Caki2 (cell line): ENCODE measurements at places on chromosomes 6 and 20.
A peak's percentile ranks its signal among the peaks of the same experiment; 100 is the strongest.

- DNase-seq, result no peak
These were observed 32.8 kb downstream of the TSPYL4 start for GRCh38 chr6:116221067-116221466.

DNA sequence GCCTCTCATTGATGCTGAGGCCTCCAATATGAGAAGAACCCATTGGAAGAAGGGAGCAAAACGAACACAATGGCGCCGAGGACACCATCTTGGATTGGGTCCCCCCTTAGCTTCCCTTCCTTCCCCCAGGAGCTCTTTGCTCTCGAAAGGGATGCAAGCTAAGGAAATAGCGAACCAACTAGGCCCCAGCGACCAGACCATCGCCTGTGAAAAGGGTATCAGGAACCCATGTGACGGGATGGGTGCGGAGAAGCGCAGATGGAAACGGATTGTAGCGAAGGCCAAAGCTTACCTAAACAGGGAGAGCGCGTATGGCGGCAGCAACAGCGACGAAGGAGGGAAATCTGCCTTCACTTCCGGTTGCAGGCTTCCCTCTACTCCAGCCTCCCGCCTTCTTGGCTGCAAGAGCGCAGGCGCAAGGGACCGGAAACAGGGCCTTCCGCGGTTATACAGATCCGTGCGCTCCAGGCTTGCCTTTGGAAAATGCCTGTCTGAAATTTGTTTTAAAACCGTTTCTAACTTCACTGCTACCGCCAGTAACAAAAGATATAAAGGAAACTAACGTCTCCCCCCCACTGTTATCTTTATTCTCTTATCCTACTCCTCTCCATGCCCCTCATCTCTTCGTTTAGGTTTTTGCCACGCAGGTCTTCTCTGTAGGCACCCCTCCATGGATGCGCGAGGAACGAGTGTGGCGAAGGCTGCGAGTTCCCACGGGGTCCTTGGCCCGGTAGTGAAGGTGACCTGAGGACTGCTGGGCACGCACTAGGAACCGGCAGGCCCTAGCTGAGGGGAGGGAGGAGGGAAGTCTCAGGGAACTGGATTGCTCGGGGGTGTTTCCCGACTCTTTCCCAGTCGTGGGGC is at the start of gene DDX39B:
Gene DDX39B, minus strand, starts transcription at position 346 of the 864 bp plus-strand sequence. CDS start 1,471 bp downstream, outside the sequence.
- peak; percentile 95 for DNase-seq

GRCh38 chr6:57242505-57242904 is 20.4 kb upstream of the RAB23 start:
- peak; percentile 52 for DNase-seq

- DNase-seq, result peak; percentile 10
These were observed 84.6 kb downstream of the DCDC2 start for GRCh38 chr6:24273096-24273870.

DNA sequence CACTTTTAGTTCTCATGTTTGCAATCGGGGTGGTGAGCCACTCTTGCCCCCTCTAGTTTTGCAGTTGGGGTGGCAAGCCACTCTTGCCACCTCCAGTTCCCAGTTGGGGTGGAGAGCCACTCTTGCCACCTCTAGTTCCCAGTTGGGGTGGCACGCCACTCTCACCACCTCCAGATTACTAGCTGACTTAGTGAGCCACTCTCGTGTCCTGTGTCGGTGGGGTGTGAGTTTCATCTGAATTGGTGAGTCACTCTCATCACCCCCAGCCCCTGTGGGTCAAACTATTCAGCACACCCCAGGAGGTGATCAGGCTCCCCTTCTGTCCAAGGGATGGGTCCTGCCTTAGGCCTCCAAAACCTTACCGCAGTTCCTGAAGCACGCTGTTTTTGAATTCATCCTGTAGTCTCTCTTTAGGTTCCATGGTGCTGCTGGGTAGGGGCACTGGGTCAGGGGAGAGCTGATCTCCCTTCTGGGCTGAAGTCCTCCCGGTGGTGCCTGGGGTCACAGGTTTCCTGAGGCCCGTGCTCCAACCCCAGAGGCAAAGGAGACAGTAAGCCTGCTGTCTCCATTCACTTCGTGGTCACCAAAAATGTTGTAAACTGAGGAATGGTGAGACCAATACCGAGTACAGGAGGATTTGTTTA is 224.2 kb upstream of the SYNCRIP start:
- DNase-seq, result no peak

DNA sequence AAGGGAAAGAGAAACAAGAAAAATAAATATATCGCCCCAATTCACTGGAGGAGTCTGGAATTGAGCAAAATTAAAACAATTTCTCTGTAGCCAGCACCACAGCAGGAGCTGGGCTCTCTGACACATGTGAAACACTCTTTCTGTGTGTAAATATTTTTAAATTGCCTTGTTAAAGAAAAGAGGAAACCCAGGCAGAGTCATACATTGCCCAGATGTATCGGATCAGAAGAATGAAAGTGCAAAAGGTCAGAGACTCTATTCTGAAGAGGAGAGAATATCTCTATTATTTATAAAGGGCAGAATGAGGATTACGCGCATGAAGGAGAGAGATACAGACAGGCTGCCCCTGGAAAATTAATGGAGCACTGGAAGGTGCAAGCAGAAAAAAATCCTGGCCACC is 127.0 kb upstream of the MAN1A1 start:
- no peak for DNase-seq

DNA sequence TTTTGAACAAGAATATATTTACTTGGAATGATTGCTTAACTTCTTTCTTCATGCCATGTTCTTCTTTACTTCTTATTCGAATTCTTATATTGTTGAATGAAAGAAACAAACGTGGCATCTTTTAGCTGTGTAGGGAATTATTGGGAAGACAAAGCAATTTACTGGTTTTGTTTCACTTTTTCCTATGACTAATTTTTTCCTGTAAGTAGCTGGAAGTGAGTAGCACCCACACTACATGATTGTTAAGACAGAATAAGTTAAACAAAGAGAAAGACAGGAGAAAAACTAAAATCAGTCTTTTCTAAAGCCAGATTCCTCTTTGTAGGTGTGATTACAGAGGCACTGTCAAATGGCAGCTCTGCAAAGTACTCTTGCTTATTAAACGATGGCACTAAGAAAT is 593.4 kb downstream of the EYS start:
- no peak for DNase-seq

GRCh38 chr20:51347831-51348230 is 194.7 kb downstream of the NFATC2 start:
- DNase-seq, result no peak

DNA sequence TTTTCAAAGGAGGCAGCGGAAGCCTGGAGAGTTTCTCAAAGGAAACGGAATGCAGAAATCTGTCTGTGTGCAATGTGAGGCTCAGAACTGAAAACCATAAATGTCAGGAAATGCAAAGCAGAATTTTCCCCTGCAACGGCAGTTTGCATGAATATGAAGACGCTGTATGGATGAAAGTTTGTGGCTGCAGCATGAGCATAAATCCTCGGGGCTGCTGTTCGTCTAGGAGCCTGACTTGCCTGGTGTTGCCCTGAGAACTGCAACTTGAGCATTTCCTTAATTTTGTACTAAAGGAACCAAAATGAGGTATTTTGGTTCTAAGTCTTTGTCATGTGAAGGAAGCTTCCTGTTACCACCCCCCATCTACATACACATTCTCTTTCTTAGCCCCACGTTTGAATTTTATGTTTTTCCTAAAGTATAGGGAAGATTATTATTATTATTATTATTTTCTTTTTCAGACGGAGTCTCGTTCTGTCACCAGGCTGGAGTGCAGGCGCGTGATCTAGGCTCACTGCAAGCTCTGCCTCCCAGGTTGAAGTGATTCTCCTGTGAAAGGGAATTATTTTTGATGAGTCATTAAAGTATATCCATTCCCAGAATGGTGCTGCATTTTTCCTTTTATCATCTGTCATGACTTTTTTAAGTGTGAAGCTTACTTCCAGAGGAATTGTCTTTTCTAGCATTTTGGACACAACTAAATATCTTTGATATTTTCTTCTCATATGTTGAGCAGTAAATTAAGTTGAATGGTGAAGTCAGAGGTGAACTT is 33.1 kb downstream of the MTHFD1L start:
- DNase-seq, result no peak

DNA sequence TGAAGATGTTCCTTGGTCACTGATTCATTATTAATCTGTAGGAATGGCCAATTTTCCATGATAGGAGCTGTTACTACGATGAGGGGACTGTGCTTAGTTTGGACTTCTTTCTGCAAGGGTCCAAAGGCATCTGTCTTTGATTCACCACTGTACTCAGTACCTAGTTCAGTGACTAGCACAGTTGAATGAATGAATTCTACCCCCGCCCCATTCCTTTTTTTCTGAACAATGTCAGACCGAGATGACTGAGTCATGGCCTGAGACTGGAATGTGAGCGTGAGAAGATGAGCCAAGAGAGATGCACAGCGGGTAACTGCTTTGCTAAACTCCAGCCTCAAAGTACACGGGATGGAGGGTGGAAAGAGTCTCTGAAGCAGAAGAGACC is 419 bp upstream of the SNHG17 start:
- DNase-seq, result no peak

GRCh38 chr6:121428872-121429756 is 6.3 kb upstream of the GJA1 start:
- DNase-seq, result no peak

GRCh38 chr20:24402188-24402587 is 67.2 kb upstream of the SYNDIG1 start:
- DNase-seq, result no peak

GRCh38 chr6:24325978-24326377 is 31.9 kb downstream of the DCDC2 start:
- no peak for DNase-seq

DNA sequence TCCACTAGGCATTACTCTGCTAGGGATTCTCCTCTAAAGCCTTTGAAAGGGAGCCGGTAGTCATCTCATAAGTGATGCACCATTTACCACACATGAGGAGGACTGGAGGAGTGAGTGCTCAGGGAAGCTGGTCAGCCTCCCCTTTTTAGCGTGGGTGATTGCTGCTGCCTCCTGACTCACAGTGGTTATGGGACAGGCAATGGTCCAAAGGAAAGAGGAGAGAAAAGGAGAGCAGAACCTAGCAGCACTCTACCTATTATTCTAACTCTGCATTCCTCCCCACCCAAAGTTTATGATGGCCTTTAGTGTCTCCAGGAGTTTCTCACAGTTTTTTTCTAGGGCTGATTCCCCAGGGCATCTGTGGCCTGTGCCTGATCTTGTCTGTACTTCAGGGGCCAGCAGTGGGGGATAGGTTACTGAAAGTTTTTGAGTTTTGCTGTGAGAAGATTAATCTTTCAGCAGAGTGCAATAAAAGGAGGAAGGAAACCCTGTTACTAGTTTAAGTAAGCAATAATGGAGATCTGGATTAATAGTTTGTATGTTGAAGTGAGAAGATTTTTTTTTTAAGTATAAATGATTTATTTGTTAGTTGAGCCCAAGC is 36.4 kb upstream of the GCLC start:
- DNase-seq, result no peak

DNA sequence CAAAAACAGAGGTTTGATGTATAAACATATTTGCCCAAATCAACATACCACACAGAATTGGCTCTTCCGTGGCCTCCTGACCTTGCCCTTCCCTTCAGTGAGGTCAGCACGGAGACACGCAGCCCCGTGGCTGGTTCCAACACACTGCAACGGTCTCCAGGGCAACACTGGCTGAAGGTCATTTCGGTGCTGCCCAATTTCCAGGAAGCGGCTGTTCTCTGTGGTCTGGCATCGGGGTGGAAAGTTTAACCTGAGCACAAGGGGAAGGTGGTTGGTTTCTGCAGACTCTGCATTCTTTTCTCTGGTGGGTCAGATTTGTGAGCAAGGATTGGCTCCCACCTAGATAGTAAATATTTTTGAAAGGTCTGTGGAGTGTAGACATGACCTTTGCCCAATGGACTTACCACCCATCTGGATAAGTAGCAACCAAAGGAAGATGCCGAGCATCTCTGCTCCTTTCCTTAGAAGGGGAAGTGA is 177.6 kb upstream of the PHACTR1 start:
- DNase-seq, result peak; percentile 44

- DNase-seq, result no peak
These were observed 102.6 kb downstream of the KIF13A start for GRCh38 chr6:17884498-17885478.

DNA sequence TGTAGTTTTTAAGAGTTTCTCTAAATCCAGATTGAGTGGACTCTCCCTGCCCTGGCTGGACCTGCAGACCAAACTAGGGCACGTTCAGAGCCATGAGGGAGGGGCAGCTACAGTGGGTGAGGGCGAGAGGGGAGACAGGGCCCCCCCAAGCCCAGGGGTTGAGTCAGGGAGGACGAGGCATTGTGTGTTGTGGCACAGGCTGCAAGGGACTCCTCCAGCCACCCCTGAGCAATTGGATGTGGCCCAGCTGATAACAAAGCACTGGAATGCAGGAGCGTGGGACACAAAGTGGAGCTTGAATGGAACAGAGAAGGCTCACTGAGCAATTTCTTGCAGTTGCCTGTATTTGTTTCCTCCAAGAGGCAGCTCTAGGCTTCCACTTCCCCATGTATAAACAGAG is 43.5 kb upstream of the MYL9 start:
- no peak for DNase-seq

- peak; percentile 54 for DNase-seq
These were observed 101.7 kb upstream of the FOXA2 start for GRCh38 chr20:22686097-22686496.

DNA sequence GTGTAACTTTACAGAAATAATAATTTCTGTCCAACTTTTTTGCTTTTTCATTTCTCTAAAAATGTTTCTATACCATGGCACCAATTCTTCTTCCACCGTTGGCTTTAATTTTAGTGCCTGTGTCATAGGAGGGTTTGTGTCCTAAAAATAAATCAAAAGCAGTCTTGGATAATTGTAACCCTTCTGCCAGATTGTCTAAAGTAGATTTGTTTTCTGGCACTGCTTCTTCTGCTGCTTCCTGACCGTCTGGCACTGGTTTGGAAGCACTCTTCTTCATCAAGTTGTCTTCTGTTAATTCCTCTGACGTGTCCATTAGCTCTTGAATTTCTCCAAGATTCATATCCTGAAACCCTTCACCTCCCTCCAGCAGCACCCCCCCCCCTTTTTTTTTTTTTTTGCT is 33.1 kb downstream of the SCAF8 start:
- no peak for DNase-seq

DNA sequence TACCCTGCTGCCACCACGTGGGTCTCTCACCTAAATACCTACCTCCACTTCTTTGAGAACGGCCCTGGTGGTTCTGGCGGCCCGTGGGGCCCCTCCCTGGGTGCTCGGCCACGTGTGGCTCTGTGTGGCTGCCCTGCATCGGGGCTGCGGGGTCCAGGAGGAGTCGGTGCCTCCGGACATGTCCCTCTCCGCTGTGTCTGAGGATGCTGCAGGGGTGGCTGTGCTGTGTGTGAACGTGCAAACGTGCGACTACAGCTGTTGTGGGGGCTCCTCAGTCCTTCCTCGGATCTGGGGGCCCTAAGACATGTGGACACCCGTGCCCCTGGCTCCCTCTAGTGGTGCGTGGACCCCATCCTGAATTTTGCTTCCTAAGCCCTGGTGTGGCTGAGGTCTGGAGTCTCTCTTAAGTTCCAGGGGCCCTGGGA is 691.8 kb downstream of the QKI start:
- no peak for DNase-seq
